ENCODE measurements at places on chromosomes 5 and 9.

- no peak for DNase-seq
Observed at GRCh38 chr5:33049842-33050241, 338.7 kb downstream of the NPR3 start.

DNA sequence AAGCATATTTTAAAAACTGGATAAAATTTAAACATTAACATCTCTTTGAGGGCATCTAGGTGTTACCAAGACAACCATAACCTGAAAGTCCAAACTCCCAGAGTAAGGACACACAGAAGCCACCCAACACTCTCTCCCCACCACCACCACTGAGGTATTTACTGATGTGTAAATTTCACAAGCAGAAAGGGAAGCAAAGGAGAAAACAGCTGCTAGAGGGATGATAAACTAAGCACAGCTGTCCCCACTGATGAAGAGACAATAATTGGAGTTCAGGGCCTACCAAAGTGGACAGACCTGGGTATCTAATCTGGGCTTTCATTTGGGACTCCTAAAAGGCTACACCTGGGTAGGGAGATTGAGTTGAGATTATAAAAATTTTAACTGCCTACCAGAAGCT, 63.6 kb downstream of the FRMD3 start:
- DNase-seq: no peak

- no peak for DNase-seq
Observed at GRCh38 chr9:34582787-34583186, 6.7 kb downstream of the CNTFR start.

GRCh38 chr9:92506184-92506857, 24.0 kb upstream of the ASPN start:
- no peak for DNase-seq

DNA sequence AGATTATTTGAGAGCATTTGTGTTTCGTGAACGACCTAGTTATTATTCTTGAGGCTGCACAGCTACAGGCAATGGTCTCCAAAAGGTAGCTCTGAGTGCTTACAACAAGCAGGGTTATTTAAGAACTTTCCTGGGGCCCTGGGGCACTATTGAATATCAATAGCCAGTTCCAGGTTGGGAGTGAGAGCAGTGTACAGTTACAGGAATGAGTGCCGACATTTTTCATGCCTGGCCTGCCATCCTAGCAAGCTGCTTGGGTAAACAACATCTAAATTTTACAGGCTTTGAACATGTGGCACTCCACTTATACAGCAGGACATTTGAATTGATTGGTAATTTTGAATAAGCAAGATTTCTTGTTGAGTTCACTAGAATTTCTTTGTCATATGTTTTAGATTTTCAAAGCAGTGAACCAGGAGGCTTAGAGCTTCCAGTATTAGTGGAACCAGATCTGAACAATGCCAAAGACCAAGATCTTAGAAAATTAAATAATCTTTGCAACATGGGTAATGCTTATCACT, 171.9 kb upstream of the GDNF start:
- DNase-seq: no peak

GRCh38 chr9:21995006-21995665, 545 bp downstream of the CDKN2B-AS1 start:
- DNase-seq: peak; percentile 40

GRCh38 chr5:153584126-153584959, 93.9 kb downstream of the GRIA1 start:
- no peak for DNase-seq

GRCh38 chr9:96253059-96253696, 48.8 kb downstream of the HSD17B3 start:
- no peak for DNase-seq

DNA sequence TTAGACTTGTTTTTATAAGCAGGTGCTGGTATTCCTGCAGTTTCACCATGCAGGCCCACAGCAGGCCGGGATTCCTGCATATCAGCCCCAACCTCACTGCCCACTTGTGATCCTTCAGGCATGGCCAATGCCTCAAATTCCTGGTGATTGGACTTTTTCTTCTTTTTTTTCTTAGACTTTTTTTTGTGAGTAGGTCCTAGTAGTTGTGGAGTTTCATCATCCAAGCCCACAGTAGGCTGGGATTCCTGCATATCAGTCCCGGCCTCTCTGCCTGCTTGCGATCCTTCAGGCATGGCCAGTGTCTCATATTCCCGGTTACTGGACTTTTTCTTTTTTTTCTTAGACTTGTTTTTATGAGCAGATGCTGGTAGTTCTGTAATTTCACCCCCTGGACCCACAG, 4.8 kb downstream of the TTF1 start:
- DNase-seq: no peak

DNA sequence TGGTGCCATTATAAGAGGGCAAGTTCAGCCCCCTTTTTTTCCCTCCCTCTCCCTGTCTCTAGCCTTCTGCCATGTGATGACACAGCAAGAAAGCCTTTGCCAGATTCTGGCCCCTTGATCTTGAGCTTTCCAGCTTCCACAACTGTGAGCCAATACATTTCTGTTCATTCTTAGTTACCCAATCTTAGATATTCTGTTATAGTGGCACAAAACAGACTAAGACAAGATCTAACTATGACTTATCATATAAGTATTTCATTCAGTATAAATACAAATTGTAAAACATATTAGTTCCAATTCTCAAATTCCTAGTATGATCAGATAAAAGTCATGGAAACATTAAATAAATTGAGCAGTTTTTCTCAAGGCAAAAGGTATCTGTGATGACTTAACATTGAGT, 276.3 kb downstream of the COX7C start:
- DNase-seq: no peak

- no peak for DNase-seq
Observed at GRCh38 chr5:81140943-81141342, 92.2 kb upstream of the CKMT2 start.

DNA sequence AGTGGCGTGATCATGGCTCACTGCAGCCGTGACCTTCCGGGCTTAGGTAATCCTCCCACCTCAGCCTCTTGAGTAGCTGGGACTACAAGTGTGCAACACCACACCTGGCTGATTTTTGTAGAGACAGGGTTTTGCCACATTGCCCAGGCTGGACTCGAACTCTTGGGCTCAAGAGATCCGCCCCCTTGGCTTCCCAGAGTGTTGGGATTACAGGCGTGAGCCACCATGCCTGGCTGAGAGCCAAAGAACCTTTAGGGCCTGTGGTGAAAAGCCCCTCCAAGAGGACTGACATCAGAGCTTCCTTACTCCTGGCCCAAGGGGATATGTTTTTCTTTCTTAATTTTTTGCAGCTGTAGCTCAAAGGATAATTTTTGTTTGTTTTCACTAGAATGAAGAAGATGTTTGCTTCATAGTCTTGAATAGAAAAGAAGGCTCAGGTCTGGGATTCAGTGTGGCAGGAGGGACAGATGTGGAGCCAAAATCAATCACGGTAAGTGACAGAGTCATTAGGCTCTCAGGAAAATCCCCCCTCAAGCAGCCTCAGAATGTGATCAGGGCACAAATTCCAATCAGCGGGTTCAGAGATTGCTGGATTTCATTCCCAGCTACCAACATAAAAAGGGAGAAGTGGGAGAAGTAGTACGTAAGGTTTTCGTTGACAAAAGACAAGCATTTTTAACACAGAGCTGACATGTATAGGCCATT, 77.1 kb downstream of the GOLPH3 start:
- DNase-seq: no peak

DNA sequence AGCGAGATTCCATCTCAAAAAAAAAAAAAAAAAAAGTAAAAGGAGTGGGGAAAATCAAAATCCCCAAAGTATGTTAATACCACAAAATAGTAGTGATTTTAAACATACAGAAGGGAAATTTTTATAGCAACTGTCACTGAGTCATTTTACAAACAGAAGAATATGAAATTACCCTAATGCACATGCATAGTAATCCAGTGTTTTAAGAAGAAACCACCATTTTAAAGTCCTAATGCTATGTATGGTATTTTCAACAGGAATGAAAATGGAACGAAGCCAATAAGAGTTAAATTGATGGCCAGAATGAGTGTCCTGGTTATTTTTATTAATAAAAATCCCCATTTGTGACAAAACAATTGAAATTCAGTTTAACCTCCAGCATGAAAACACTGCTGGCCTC, 26.7 kb upstream of the NXNL2 start:
- no peak for DNase-seq

GRCh38 chr5:55568654-55569512, 34.1 kb upstream of the PLPP1 start:
- DNase-seq: no peak

GRCh38 chr5:77709340-77709739, 66.8 kb downstream of the TBCA start:
- DNase-seq: no peak

- DNase-seq: no peak
Observed at GRCh38 chr9:17462869-17463464, 115.9 kb upstream of the SH3GL2 start.

- no peak for DNase-seq
Observed at GRCh38 chr9:33065157-33066076, 11.1 kb downstream of the SMU1 start.

DNA sequence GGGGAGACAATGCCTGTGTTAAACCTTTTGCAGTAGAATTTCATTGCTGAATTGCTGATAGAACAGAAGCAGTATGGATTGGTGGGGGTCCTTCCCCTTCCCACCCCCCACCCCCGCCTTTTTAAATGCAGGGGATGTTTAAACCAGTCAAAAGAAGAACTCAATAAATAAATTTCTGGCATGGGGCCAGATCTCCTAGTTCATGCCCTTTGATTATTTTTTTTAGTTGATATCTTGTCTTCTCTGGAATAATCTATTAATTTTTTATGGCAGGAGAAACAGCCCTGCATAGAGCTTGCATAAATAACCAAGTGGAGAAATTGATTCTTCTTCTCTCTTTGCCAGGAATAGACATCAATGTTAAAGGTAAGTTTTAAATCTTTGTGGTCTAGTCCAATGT, 72.8 kb downstream of the SLF1 start:
- DNase-seq: no peak

GRCh38 chr5:92147266-92147665, 764.1 kb upstream of the ARRDC3 start:
- no peak for DNase-seq

DNA sequence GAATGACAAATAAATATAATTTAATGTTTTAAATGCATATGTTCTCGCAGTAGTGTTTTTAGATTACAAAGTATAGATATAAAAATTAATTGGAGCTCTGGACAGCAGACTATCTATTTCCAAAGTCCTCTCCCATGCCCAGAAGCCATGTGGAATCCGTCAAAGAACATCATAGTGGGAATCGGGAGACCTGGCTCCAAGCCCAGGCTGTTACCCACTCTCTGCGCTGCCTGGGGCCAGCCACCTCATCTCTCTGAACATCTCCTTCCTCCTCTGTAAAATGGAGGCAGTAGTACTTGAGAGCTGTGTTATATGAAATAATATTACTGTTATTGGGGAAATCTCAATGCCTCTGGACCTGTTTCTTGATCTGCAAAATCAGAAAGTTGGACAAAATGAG, 58.1 kb upstream of the SLC30A5 start:
- no peak for DNase-seq

GRCh38 chr5:78490709-78491485, 130.5 kb downstream of the SCAMP1 start:
- DNase-seq: no peak

- no peak for DNase-seq
Observed at GRCh38 chr9:125074976-125075375, 68.4 kb downstream of the SCAI start.

GRCh38 chr9:127520941-127521918, 69.9 kb downstream of the LRSAM1 start:
- DNase-seq: no peak

- DNase-seq: no peak
Observed at GRCh38 chr9:69647804-69648203, 24.4 kb downstream of the APBA1 start.

DNA sequence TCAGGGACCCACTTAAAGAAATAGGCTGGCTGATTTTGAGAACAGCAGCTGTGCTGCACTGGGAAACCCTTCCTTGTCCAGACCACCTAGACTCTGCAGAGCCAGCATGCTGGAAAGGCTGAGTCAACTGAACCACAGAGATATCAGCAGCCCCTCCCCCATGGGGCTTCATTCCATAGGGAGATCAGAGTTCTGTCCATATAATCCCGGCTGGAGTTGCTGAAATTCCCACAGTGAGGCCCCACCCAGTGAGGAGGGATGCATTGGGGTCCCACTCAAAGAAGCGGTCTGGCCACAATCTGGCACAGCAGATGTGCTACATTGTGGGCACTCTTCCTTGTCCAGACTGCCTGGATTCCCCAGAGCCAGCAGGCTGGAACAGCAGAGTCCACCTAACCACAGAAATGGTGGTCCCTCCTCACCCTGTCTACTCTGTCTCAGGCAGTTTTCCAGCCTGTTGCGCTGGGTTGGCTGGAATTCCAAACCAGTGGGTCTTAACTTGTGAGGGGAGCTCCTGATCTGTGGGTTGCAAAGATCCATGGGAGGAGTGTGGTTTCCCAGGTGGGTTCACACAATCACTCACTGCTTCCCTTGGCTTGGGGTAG, 127.1 kb downstream of the RNF180 start:
- DNase-seq: no peak

GRCh38 chr5:488744-489688, 35.2 kb downstream of the SLC9A3 start:
- no peak for DNase-seq

GRCh38 chr9:88898039-88898720, 93.1 kb upstream of the S1PR3 start:
- DNase-seq: no peak

DNA sequence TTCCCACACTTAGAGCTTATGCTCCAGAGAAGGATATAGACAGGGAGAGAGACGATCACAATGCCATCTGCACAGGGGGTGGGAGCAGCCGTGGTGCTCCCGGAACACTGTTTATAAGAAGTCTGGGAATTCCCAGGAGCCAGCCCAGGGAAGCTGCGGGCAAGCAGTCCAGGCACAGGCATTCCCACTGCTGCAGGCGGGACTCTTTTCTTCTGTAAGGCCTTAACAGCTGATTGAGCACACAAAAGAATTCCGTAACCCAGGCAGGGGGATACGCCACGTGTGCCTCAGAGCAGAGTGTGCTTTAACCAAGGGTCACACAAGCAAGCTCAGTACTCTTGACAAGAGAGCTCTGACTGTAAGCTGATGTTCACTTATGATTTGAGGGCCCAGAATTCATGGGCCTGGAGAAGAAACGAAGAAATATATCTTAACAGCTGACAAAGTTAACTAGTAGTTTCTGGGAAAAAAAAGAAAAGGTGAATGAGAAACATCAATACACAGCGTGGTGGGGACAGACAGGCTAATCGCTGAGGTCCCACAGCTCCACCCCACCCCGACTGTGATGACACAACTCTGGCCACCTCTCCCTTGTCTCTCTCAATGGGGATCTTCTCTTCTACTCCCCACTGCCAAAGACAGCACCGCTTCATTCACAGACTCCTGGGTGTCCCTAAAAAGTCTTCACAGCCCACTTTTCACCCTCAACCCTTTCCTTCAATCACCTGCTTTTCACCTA, 85.9 kb upstream of the SIMC1 start:
- no peak for DNase-seq

DNA sequence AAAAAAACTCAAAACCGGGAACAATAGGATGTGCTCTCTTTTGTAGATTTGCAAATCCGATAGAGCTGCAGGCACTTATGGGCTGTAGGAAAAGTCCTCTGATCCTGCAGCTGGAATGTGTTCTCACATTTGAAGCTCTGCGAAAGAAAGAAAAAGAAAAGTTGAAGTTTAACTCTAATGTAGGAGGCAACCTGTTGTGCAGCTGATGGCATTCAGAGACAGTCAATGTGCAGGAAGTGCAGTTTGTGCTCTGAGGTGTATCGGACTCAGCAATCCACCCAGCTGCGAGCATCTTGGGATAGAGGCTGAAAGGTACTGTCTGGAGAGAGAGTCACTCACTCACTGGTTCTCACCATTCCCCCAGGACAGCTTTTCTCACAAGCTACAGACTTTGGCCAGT, 339.2 kb downstream of the AGTPBP1 start:
- DNase-seq: no peak

GRCh38 chr5:115329475-115329874, 33.0 kb upstream of the CCDC112 start:
- DNase-seq: no peak

GRCh38 chr9:127179633-127180441, 57.4 kb upstream of the ANGPTL2 start:
- no peak for DNase-seq
